ENCODE measurements at places on chromosomes 1 and 21.

DNA sequence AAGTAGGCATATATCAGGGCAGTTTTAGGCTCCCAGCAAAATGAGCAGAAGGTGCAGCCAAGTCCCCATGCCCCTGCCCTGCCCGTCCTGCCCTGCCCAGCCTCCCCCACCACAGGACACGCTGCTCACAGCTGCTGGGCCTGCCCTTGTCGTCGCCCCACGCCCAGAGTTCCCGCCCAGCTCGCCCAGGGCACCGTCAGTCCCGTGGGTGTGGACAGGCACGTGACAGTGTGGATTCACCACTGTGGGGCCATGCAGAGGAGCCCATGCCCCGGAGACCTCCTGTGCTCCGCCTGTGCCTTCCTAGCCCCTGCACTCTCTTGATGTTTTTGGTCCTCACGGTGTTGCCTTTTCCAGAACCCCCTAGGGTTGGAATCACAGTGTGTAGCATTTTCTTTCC lies 7.0 kb downstream of the FAAP20 start:
- no peak for DNase-seq
- no peaks in the 10 kb centered on the region for H3K4me1 ChIP-seq
- no peak overlapping the region for H3K27ac ChIP-seq
- no peaks in the 10 kb centered on the region for H3K36me3 ChIP-seq

DNA sequence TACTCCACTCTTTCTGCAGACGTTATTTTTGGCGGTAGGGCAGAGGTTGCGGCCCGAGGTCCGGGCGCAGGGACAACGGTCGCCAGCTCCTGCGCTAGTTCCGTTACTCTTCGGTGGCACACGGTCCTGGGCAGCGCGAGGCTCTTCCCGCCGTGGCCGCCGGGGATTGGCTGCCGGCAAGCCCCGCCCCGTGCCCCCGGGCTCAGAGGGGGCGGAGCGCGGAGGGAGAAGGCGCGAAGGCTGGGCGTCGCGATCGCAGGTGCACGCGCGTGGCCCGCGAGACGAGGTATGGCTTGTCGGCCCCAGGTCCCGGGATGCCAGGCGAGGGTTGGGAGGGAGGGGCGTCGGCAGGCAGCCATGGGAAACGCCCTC lies 518 bp upstream of the SHE start:
- peaks cover 18% of the 10 kb centered on the region for H3K27me3 ChIP-seq
- H3K4me1 ChIP-seq = peaks cover 13% of the 10 kb centered on the region
- H3K4me3 ChIP-seq = peak overlapping the region; percentile 49
- H3K27ac ChIP-seq = peak overlapping the region; percentile 64
- no peaks in the 10 kb centered on the region for H3K36me3 ChIP-seq
- DNase-seq = peak; percentile 6

GRCh38 chr1:63557365-63557987 lies 34.2 kb downstream of the EFCAB7 start:
- H3K27me3 ChIP-seq = no peaks in the 10 kb centered on the region
- H3K4me1 ChIP-seq = no peaks in the 10 kb centered on the region
- H3K4me3 ChIP-seq = no peak overlapping the region
- H3K36me3 ChIP-seq = no peaks in the 10 kb centered on the region

- no peak overlapping the region for H3K27ac ChIP-seq
- H3K36me3 ChIP-seq = no peaks in the 10 kb centered on the region
- no peaks in the 10 kb centered on the region for H3K27me3 ChIP-seq
- H3K4me3 ChIP-seq = no peak overlapping the region
- no peaks in the 10 kb centered on the region for H3K4me1 ChIP-seq
Measured at GRCh38 chr1:43774359-43774758, 67.0 kb downstream of the ST3GAL3 start.
